ENCODE measurements at places on chromosomes 4 and X. TPM values are rescaled to one million over a fixed set of nuclear protein-coding genes. Genes with fewer than 3 reads are reported as not detected.

The SPCS3 gene
- 101 TPM for total RNA-seq

The RBM46 gene
- not detected for total RNA-seq

The PF4V1 gene
- not detected for total RNA-seq

The ANKRD37 gene
- 20.1 TPM for total RNA-seq

The NSDHL gene
- 5.9 TPM for total RNA-seq

The TMPRSS11A gene
- total RNA-seq, result 9.2 TPM

The VCX gene
- not detected for total RNA-seq

The CETN2 gene
- 23.1 TPM for total RNA-seq

The ESX1 gene
- total RNA-seq, result not detected

Data from tongue (tissue), 3 donors.